ENCODE measurements at places on chromosomes 16 and 17. TPM values are rescaled to one million over a fixed set of nuclear protein-coding genes. Genes with fewer than 3 reads are reported as not detected.

The GDPD1 gene
- total RNA-seq, result 1.0 TPM

The TPSD1 gene
- total RNA-seq, result not detected

The MPP3 gene
- total RNA-seq, result 15.7 TPM

The PKMYT1 gene
- total RNA-seq, result 89.7 TPM

The PPP1R1B gene
- total RNA-seq, result not detected

The TBC1D3G gene
- not detected for total RNA-seq

The PTX4 gene
- not detected for total RNA-seq

The TPSB2 gene
- total RNA-seq, result not detected

The TBKBP1 gene
- 5.4 TPM for total RNA-seq

The C17orf67 gene
- 1.5 TPM for total RNA-seq

The CACNB1 gene
- total RNA-seq, result 6.4 TPM

The NTN1 gene
- total RNA-seq, result 0.42 TPM

The TRPV3 gene
- 0.25 TPM for total RNA-seq

The RAB40C gene
- total RNA-seq, result 16.9 TPM

The MT4 gene
- not detected for total RNA-seq

The EMP2 gene
- total RNA-seq, result 29.0 TPM

The WFIKKN1 gene
- total RNA-seq, result 0.19 TPM

The CA4 gene
- total RNA-seq, result 0.30 TPM

The ASGR1 gene
- total RNA-seq, result 1.4 TPM

The OXLD1 gene
- 57.4 TPM for total RNA-seq

The AURKB gene
- total RNA-seq, result 139 TPM

The ADGRG1 gene
- 191 TPM for total RNA-seq

The KRT9 gene
- not detected for total RNA-seq
